ENCODE measurements at places on chromosomes 3 and 15.

GRCh38 chr3:65851827-65852226 lies 186.9 kb downstream of the MAGI1 start:
- DNase-seq, result no peak
- H3K36me3 ChIP-seq, result no peaks in the 10 kb centered on the region
- H3K4me1 ChIP-seq, result peaks cover 17% of the 10 kb centered on the region
- no peak overlapping the region for H3K27ac ChIP-seq

- no peak overlapping the region for H3K27ac ChIP-seq
- no peaks in the 10 kb centered on the region for H3K36me3 ChIP-seq
- DNase-seq, result no peak
- H3K27me3 ChIP-seq, result peaks cover 8% of the 10 kb centered on the region
- no peak overlapping the region for H3K4me3 ChIP-seq
- no peaks in the 10 kb centered on the region for H3K4me1 ChIP-seq
Measured at GRCh38 chr15:61653110-61653509, 407.1 kb downstream of the VPS13C start.

- no peak overlapping the region for H3K27ac ChIP-seq
- no peak for DNase-seq
- H3K27me3 ChIP-seq, result no peaks in the 10 kb centered on the region
- H3K4me3 ChIP-seq, result no peak overlapping the region
- no peaks in the 10 kb centered on the region for H3K36me3 ChIP-seq
Measured at GRCh38 chr3:25335356-25335755, 92.7 kb upstream of the RARB start.

- no peak for DNase-seq
- no peaks in the 10 kb centered on the region for H3K36me3 ChIP-seq
- H3K27me3 ChIP-seq, result no peaks in the 10 kb centered on the region
- H3K4me3 ChIP-seq, result no peak overlapping the region
Measured at GRCh38 chr3:188133219-188133618, 20.7 kb upstream of the LPP start.

GRCh38 chr3:140529096-140529495 lies 148.8 kb upstream of the TRIM42 start:
- no peaks in the 10 kb centered on the region for H3K4me1 ChIP-seq
- H3K4me3 ChIP-seq, result no peak overlapping the region
- H3K36me3 ChIP-seq, result no peaks in the 10 kb centered on the region
- H3K27me3 ChIP-seq, result no peaks in the 10 kb centered on the region

DNA sequence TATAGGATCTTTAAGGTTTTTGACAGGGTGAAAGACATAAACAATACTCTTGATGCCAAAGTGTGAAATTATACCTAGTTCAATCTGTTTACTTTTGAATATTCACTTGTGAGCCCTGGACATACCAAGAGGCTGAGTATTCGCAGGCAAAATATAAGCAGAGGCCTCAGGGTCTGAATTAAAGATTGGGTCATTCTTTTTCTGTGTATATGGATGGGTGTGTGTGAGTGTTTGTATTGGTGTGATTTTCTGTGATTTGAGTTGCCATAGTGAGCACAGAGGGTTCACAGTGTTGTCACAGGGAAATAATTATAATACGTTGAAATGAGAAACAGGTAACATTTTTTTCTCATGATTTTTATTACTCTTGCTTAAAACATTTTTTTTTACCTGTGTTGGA lies 770.7 kb upstream of the ALCAM start:
- H3K36me3 ChIP-seq, result no peaks in the 10 kb centered on the region
- H3K4me3 ChIP-seq, result no peak overlapping the region
- no peak for DNase-seq
- H3K4me1 ChIP-seq, result no peaks in the 10 kb centered on the region

DNA sequence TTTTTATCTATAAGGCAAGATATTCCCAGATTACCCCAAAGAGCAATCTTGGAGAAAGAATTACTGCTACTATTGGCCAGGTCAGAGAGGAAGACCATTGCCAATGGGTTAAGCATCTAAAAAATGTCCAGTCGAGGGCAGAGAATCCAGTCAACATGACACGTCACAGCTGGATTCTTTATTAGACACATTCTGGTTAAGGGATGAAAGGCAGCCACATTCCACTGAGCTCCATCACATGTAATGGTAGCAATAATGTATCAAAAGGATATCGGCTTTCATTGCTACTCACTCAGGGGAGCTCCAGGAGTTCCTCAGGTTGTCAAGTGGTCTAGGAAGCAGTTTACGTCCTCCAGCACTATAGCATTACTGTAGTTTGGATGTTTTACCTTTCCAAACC lies 421.1 kb downstream of the PLOD2 start:
- no peak for DNase-seq
- no peaks in the 10 kb centered on the region for H3K36me3 ChIP-seq

- no peak overlapping the region for H3K27ac ChIP-seq
- no peaks in the 10 kb centered on the region for H3K27me3 ChIP-seq
- no peak for DNase-seq
- H3K4me1 ChIP-seq, result no peaks in the 10 kb centered on the region
- H3K4me3 ChIP-seq, result no peak overlapping the region
- no peaks in the 10 kb centered on the region for H3K36me3 ChIP-seq
Measured at GRCh38 chr3:141462176-141462859, 24.5 kb upstream of the RASA2 start.

DNA sequence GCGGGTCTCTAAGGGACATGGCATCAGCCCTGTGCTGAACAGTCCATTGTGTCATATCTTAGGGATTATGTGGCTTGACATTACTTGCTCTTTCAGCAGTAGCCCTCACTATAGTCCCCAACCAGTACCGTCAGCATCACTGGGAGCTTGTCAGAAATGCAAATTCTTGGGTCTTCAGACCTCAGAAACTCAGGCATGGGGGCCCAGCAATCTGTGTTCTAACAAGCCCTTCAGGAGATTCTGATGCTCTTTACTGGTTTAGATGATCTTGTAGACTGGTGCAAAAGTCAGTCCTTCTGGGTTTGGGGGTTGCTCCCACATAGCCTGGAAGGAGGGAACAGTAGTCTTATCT lies 39.0 kb upstream of the TRAK1 start:
- no peaks in the 10 kb centered on the region for H3K36me3 ChIP-seq
- H3K27me3 ChIP-seq, result no peaks in the 10 kb centered on the region
- peak overlapping the region; percentile 18 for H3K27ac ChIP-seq

DNA sequence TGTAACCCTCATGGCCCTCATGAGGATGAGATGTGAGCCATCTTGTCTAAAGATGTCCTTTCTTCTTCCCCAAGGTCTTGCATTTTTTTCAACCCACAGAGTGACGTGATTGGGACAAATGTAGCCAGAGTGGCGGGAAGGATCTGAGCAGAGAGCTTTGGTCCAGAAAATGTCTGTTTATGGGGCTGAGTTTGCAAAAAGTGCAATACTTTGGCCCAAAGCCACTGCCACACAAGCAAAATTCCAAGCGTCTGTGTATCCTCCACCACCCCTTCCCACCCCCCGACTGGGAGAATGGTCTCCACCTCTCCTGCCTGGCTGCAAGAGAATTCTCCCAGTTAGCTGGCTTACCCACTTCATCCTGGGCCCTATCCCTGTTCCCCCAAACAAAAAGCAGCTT lies 246.9 kb upstream of the LRIG1 start:
- H3K4me3 ChIP-seq, result no peak overlapping the region
- no peak overlapping the region for H3K27ac ChIP-seq
- H3K36me3 ChIP-seq, result no peaks in the 10 kb centered on the region
- no peaks in the 10 kb centered on the region for H3K27me3 ChIP-seq
- H3K4me1 ChIP-seq, result no peaks in the 10 kb centered on the region

DNA sequence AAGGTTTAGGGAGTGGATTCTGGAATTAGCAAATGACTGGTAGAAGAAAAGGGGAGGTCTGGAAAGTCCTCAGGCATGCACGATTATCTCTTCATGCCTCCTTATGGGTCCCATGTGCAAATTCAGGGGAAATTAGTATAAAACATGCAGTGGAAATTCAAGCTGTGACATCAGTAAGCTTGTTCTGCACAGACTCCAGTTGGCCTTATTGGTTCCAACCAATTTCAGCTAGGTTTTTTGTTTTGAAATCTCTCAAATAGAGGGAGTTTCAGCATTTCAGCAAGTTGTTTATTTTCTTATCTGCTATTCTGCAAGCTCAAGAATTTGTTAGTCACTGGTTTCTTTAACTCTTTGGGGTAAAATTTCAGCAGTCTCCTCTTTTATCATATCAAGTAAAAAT lies 774 bp upstream of the TMCO5A start:
- no peaks in the 10 kb centered on the region for H3K27me3 ChIP-seq
- H3K4me1 ChIP-seq, result no peaks in the 10 kb centered on the region
- H3K36me3 ChIP-seq, result no peaks in the 10 kb centered on the region
- no peak overlapping the region for H3K27ac ChIP-seq

- peaks cover 75% of the 10 kb centered on the region for H3K4me1 ChIP-seq
- H3K27me3 ChIP-seq, result no peaks in the 10 kb centered on the region
- H3K4me3 ChIP-seq, result no peak overlapping the region
- DNase-seq, result peak; percentile 64
Measured at GRCh38 chr15:66743703-66744536, 41.9 kb downstream of the SMAD6 start.

GRCh38 chr3:81339040-81339845 lies 422.2 kb downstream of the GBE1 start:
- no peak overlapping the region for H3K27ac ChIP-seq
- H3K27me3 ChIP-seq, result no peaks in the 10 kb centered on the region
- no peaks in the 10 kb centered on the region for H3K4me1 ChIP-seq
- no peaks in the 10 kb centered on the region for H3K36me3 ChIP-seq

DNA sequence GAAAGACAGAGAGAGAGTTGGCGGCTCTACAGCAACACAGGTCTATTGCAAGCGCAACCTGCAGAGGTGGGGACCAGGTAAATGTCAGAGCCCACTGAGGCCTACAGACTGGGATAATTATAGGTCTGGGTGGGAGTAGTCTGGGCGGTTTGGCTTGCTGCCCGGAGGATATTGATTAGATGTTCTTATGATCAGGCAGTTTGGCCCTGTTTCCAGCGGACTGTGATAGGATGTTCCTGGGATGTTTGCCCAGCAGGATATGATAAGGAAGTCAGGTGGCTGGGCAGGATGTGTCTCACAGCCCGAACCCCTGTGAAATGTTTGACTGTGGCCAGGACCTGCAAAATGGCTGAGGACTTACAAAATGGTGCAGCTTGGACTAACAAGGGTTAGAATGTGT lies 364.9 kb downstream of the NAALADL2 start:
- H3K4me3 ChIP-seq, result no peak overlapping the region
- no peaks in the 10 kb centered on the region for H3K36me3 ChIP-seq
- no peaks in the 10 kb centered on the region for H3K27me3 ChIP-seq
- H3K27ac ChIP-seq, result no peak overlapping the region
- H3K4me1 ChIP-seq, result no peaks in the 10 kb centered on the region

- no peak overlapping the region for H3K4me3 ChIP-seq
- no peaks in the 10 kb centered on the region for H3K36me3 ChIP-seq
- no peak overlapping the region for H3K27ac ChIP-seq
- peak; percentile 60 for DNase-seq
- peaks cover 8% of the 10 kb centered on the region for H3K27me3 ChIP-seq
Measured at GRCh38 chr3:126135406-126136076, 44.8 kb downstream of the ALDH1L1 start.

GRCh38 chr3:66582721-66583423 lies 82.0 kb upstream of the LRIG1 start:
- no peaks in the 10 kb centered on the region for H3K4me1 ChIP-seq
- no peak overlapping the region for H3K27ac ChIP-seq
- DNase-seq, result no peak
- no peak overlapping the region for H3K4me3 ChIP-seq

DNA sequence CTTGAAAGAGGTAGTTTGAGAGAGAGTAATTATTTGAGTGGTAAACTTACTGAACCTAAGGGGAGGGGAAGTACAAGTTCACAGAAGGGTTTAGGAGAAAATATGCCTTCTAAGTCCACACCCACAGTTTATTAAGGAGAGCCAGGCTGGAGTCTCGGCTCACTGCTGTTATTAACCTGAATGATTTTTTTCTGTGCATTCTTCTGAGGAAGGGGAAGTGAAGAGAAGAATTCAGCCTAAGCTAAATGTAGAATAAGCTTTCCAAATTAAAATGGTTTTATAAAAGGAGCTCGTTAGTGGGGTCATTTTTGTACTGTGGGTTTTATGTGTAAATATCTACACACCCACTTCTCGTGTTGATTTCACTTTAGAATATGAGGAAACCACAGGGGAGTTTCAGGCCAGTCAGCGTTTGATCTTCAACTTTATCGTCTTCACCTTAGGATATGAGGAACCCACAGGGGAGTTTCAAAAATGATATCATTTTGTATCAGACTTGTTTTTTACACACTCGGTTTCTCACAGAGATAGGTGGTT lies 1.5 kb downstream of the WHAMM start:
- no peaks in the 10 kb centered on the region for H3K27me3 ChIP-seq
- peaks cover 23% of the 10 kb centered on the region for H3K4me1 ChIP-seq
- DNase-seq, result no peak

GRCh38 chr15:89785774-89786140 lies 9.6 kb downstream of the MESP2 start:
- no peak overlapping the region for H3K4me3 ChIP-seq
- no peaks in the 10 kb centered on the region for H3K4me1 ChIP-seq
- H3K27me3 ChIP-seq, result no peaks in the 10 kb centered on the region

- no peak overlapping the region for H3K4me3 ChIP-seq
- no peaks in the 10 kb centered on the region for H3K27me3 ChIP-seq
- H3K36me3 ChIP-seq, result no peaks in the 10 kb centered on the region
- no peak for DNase-seq
- H3K27ac ChIP-seq, result peak overlapping the region; percentile 48
- H3K4me1 ChIP-seq, result peaks cover 9% of the 10 kb centered on the region
Measured at GRCh38 chr15:38886315-38887163, 321.9 kb upstream of the RASGRP1 start.

DNA sequence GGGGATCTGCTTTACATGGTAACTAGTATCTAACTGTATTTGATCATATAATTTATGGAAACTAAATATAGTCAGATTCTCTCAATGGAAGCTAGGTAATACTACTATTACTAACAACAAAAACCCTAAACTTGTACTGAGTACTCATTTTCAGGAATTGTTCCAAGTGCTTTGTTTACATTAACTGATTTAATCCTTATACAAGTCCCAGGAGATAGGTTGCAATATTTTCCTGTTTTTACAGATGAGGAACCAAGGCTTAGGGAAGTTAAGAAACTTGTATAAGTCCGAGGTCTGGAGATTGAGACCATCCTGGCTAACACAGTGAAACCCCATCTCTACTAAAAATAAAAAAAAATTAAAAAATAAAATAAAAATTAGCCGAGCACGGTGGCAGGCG lies 7.5 kb upstream of the MTHFS start:
- H3K27ac ChIP-seq, result no peak overlapping the region
- H3K4me3 ChIP-seq, result no peak overlapping the region
- no peaks in the 10 kb centered on the region for H3K36me3 ChIP-seq
- peaks cover 2% of the 10 kb centered on the region for H3K4me1 ChIP-seq

DNA sequence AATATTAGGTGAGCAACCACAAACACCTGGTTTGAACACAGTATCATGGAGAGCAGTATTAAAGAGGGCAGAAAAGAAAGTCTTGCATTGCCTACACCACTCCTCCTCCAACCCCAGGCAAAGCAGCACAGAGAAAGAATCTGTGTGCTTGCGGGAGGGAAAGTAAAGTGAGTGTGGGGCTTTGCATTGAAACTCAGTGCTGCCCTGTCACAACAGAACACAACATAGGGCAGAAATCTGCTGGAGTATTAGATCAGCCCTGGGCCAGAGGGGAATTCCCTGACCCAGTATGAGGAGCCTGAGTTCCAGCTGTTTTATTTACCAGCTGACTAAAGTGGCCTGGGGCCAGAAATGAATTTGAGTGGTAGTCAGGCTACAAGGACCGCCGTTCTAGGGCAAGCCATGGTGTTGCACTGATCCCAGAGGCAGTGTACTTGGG lies 75.5 kb downstream of the SPATA16 start:
- H3K27ac ChIP-seq, result no peak overlapping the region
- H3K36me3 ChIP-seq, result no peaks in the 10 kb centered on the region
- DNase-seq, result no peak
- H3K4me3 ChIP-seq, result no peak overlapping the region
- no peaks in the 10 kb centered on the region for H3K4me1 ChIP-seq

GRCh38 chr3:59133311-59133710 lies 83.5 kb upstream of the CFAP20DC start:
- no peak overlapping the region for H3K27ac ChIP-seq
- no peak for DNase-seq
- H3K27me3 ChIP-seq, result no peaks in the 10 kb centered on the region
- H3K36me3 ChIP-seq, result no peaks in the 10 kb centered on the region
- H3K4me1 ChIP-seq, result no peaks in the 10 kb centered on the region
